ENCODE measurements at places on chromosomes 1 and 21.

- H3K27ac ChIP-seq: no peak overlapping the region
- no peaks in the 10 kb centered on the region for H3K27me3 ChIP-seq
- DNase-seq: no peak
- H3K4me3 ChIP-seq: no peak overlapping the region
- H3K36me3 ChIP-seq: no peaks in the 10 kb centered on the region
- H3K4me1 ChIP-seq: no peaks in the 10 kb centered on the region
These were observed 1575.6 kb downstream of the NCAM2 start for GRCh38 chr21:22573834-22574233.

DNA sequence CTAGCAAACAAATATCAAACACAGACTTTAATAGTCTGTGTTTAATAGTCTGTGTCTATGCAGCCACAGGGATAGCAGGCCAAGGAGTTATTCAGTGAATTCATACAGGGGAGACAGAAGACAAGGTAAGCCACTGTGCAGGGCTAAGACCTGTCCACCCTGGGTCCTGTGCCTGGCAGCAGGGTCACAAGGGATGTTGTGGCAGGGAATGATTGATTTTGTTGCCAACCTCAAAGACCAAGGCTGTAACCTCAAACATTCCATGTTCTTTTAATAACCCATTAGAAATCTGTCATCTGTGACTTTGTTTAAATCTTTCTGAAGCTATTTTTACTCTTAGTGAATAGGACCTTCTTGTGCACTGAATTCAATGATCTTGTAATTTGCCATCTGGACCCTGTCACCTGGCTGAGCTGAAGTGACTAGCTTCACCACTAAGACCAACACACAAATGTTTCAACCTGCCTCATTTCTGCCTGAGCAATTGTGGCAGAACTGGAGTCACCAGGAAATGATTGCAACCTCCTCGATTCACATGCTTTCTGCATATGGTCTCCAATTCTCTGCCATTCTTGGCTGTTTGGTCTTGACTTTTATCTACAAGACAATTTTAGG lies 154.2 kb downstream of the ASTN1 start:
- H3K4me3 ChIP-seq: no peak overlapping the region
- no peaks in the 10 kb centered on the region for H3K36me3 ChIP-seq
- no peak overlapping the region for H3K27ac ChIP-seq
- no peaks in the 10 kb centered on the region for H3K27me3 ChIP-seq

GRCh38 chr21:32370998-32371766 lies 21.6 kb downstream of the URB1 start:
- H3K36me3 ChIP-seq: no peaks in the 10 kb centered on the region
- peak overlapping the region; percentile 59 for H3K27ac ChIP-seq
- peaks cover 7% of the 10 kb centered on the region for H3K4me1 ChIP-seq
- H3K27me3 ChIP-seq: no peaks in the 10 kb centered on the region
- no peak overlapping the region for H3K4me3 ChIP-seq

GRCh38 chr1:167373986-167374385 lies 144.3 kb downstream of the CD247 start:
- no peak overlapping the region for H3K4me3 ChIP-seq
- no peaks in the 10 kb centered on the region for H3K4me1 ChIP-seq
- H3K36me3 ChIP-seq: no peaks in the 10 kb centered on the region

- H3K4me3 ChIP-seq: no peak overlapping the region
- no peak for DNase-seq
- no peaks in the 10 kb centered on the region for H3K4me1 ChIP-seq
- no peak overlapping the region for H3K27ac ChIP-seq
These were observed 42.7 kb downstream of the CENPF start for GRCh38 chr1:214645712-214646111.

DNA sequence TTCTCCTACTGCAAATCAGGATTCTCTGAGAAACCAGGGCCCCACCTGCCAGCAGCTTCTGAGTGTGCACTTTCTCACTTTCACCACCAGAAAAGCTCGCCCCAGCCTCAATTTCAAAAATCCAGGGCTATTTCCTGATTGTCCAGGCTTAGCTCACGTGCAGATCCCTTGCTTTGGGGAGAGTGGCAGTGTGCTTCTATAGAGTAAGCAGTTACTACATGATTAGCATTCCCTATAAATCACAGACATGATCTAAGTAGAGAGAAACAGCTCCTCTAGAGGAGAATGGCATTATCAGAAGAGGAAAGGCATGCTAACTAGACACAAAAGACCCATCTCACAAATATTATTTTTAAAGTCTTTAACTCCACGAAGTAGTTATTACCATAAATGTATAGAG lies 456.0 kb upstream of the PKN2 start:
- no peaks in the 10 kb centered on the region for H3K36me3 ChIP-seq
- no peak for DNase-seq
- no peaks in the 10 kb centered on the region for H3K27me3 ChIP-seq
- no peak overlapping the region for H3K27ac ChIP-seq

DNA sequence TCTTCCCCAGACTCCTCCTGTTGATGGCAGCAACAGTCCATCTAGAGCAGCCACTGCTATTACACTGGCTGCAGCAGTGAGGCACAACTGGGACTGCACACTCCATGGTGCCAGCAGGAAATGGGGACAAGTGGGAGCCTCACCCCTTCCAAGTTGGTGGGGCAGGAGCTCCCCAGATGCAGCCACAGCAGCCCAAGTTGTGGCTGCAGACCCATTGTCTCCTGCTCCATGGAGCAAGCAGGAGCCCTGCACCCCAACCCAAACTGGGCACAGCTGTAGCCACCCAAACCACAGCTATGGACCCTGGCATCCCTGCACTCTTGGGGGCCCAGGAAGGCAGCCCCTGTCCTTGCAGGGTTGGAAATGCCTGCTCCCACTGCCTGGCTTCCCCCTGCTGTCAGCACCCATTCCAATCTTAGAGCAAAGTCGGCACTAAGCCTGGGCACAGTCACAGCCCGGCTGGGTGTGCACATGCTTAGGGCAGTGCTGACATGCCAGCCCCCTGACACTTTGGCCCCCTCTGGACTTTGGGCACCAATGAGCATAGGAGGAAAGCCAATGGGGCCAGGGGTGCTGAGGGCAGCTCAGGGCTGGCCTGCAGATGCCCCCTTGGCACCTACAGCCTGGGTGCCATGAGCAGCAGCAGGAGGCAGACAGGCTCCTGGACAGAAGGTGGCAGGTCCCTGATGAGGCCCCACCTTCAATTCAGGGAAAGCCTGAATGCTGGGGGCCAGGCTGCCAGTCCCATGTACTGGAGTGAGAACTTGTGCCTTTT lies 44.0 kb downstream of the MATN1 start:
- no peak for DNase-seq
- no peaks in the 10 kb centered on the region for H3K27me3 ChIP-seq
- no peak overlapping the region for H3K27ac ChIP-seq

GRCh38 chr1:184820218-184820750 lies 65.6 kb upstream of the EDEM3 start:
- no peaks in the 10 kb centered on the region for H3K4me1 ChIP-seq
- H3K4me3 ChIP-seq: no peak overlapping the region
- H3K36me3 ChIP-seq: no peaks in the 10 kb centered on the region
- no peak overlapping the region for H3K27ac ChIP-seq

DNA sequence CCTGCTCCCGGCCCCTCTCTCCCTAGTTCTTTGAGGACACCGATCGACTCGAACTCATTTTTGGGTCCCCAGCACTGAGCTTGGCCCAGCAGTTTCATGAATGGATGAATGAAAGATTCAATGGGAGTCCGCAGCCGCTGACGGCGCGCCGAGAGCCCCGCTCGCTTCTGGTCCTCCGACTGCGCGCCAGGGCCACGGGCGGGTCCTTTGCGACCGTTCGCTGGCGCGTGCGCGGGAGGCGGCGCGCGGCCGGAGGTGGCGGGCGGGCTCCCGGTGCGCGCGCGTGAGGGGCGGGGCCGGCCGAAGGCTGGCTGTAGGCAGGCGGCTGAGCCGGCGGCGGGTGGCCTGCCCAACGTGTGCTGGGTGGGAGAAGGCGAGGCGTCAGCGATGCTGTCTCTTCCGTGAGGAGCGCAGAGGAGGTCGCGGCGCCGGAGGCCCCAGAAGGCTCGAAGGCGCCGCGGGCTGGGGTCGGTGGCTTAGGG lies at the start of gene MAST2:
Gene MAST2, plus strand, starts transcription at position 314 of the 482 bp plus-strand sequence. CDS start 284 bp downstream, outside the sequence.
- H3K4me3 ChIP-seq: peak within 1 kb of the TSS; percentile 63
- H3K4me1 ChIP-seq: peaks cover 9% of the 10 kb centered on the region
- no peak within 1 kb of the TSS for H3K27ac ChIP-seq
- no peaks in the 10 kb centered on the region for H3K36me3 ChIP-seq
- H3K27me3 ChIP-seq: no peaks in the 10 kb centered on the region
